ENCODE measurements at places on chromosomes 11 and 22.

GRCh38 chr22:42719133-42719532 lies 1.5 kb downstream of the A4GALT start:
- peak; percentile 21 for DNase-seq

GRCh38 chr11:90874281-90874680 lies 651.4 kb upstream of the CHORDC1 start:
- no peak for DNase-seq

DNA sequence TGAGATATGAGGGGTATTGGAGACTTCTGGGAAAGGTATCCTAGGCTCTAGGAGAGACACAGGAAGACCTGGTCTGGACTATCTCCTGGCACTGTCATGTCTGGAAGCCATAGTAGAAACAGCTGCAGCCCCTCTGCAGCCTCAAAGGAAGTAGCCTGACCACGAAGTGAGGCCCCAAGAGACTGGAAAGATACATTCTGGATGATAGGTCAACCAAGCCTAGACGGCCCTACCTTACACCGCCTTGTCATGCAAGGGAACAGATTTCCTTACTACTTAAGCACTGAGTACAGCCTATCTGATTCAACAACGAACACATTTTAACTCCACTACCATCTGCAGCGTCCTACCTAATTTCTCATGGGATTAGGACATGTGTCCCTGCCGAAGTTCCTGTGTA lies 31.1 kb downstream of the UQCR10 start:
- DNase-seq = peak; percentile 18

GRCh38 chr11:121448011-121448410 lies 4.1 kb upstream of the SORL1 start:
- no peak for DNase-seq

GRCh38 chr11:66068923-66069714 lies 953 bp upstream of the PACS1 start:
- DNase-seq = peak; percentile 73

GRCh38 chr22:44604991-44605390 lies 97.0 kb upstream of the PRR5 start:
- DNase-seq = no peak

- DNase-seq = no peak
Measured at GRCh38 chr11:86799680-86800075, 664 bp upstream of the PRSS23 start.

DNA sequence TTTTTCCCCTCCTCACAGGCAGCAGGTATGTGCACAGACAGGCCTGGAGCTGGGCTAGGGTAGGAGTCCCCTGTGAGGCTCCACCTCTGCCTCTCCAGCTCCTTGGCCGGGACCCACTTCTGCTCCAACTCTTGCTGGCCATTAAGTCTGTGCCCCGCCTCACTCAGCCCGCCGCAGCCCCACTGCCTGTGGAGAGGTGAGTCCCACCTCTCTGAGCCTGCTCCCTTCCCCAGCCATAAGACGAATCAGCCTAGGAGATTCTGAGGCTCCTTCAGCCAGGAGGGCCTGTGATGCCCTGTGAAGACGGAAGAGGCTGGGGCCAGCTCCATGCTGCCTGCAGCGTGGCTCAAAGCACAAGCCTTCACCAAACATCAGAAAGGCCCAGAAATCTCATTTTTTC lies 23.0 kb downstream of the TSKU start:
- DNase-seq = no peak

DNA sequence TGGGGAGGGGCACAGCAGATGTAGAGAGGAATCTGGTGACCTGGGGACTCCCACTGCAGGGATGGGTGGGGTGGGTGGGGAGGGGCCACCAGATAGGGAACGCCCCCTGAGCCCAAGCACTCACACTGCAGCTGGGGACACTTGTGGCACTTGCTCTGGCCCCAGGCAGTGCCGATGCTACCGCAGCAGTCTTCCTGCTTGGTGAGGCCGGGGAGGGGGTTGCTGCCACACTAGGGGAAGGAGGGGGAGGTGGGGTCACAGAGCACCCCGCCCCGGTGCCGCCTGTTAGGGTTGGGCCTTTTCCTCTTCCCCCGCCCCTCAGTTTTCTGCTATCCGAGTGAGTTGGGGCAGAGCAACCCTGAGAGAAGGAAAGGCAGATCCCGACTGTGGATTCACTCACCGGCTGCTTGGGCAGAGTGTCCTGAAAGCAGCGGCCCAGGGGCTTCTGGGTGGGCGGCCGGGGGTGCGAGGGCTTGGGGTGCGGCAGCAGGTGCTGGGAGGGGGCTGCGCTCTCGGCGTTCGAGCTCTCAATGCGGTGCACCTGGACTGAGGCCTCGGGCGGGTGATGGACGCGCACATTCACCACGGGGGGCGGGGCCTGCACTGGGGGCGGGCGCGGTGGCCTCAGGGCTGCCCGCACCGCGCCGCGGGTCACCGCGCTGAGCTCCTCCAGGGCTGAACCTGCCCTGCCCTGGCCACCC lies 4.7 kb downstream of the LTBP3 start:
- DNase-seq = no peak

- peak; percentile 66 for DNase-seq
Measured at GRCh38 chr22:43186272-43187170, at the start of gene TTLL12. TTLL12 (minus strand) TSS chr22:43187134; CDS start chr22:43187069, 65 bp downstream.

DNA sequence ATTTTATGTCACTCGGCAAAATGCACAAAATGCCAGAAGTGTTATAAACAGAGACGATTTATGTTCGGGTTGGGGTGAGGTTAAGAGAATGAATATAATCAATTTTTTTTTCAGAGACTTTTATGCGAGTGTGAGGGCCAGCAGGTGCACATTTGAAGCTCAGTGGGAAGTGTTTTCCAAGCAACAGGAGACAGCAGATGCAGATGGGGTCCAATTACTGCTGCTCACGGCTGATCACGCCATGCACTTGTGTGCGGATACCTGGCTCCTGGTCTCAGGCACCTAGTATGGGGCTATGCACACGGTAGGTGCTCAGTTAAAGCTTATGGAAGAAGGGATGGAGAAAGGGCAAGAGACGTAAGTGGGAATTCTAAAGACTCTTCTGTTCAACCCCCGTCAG lies 249.1 kb downstream of the MIAT start:
- no peak for DNase-seq

GRCh38 chr22:44074337-44074984 lies 50.4 kb downstream of the PARVB start:
- no peak for DNase-seq

DNA sequence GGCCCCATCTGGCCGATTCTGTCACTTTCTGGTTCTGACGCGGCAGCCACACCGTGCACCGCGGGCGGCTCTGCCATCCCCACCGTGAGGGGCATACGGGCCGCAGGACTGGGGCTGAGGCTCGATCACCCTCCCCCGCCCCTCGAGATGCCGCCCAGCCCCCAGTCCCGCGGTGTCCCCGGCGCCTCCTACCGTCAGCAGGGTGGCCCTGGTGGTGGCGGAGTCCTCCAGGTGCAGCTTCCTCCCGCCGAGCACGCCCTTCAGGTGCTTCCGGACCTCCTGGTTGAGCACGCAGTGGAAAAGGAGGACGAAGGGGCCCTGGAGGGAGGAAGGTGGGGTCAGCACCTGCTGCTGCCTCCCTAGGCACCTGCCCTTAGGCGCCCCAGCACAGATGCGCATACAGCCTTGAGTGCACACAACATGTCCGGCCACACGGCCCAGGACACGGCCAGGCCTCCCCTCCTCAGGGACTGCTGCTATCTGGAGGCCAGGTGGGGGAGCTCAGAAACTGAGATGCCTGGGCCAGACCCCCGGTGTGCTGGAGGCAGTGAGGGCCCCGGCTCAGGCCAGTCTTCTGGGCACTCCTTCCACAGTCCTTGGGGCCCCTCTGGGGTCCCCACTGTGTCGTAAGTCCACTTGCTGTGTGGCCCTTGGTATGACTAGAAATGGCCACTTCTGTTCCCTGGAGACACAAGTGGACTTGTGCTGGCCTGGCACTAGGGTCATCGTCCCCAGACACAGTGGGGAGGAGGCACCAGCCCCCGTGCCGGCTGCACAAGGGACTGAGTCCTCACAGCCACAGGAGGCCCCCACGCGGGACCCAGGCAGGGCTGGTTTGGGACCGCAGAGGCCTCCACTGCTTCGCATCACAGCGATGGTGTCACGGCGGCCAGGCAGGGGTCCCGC lies 31.5 kb downstream of the TRMU start:
- no peak for DNase-seq

- no peak for DNase-seq
Measured at GRCh38 chr22:37425369-37425768, 1.9 kb downstream of the ELFN2 start.

GRCh38 chr11:44709281-44709562 lies 17.5 kb upstream of the TSPAN18 start:
- no peak for DNase-seq

GRCh38 chr11:17753641-17754040 lies 19.1 kb downstream of the KCNC1 start:
- no peak for DNase-seq
